ENCODE measurements at places on chromosomes 12 and 14. TPM values are rescaled to one million over a fixed set of nuclear protein-coding genes. Genes with fewer than 3 reads are reported as not detected.

The PRKD1 gene
- total RNA-seq = not detected

The SERPINA9 gene
- total RNA-seq = not detected

GRCh38 chr12:48680861-48681260 is 1.2 kb downstream of the KANSL2 start:
- no peak for DNase-seq
- H3K4me1 ChIP-seq = peaks cover 40% of the 10 kb centered on the region
- H3K27ac ChIP-seq = peak overlapping the region; percentile 97
- peak overlapping the region; percentile 99 for H3K4me3 ChIP-seq
- H3K27me3 ChIP-seq = no peaks in the 10 kb centered on the region
- H3K36me3 ChIP-seq = peaks cover 33% of the 10 kb centered on the region

The ANG gene
- total RNA-seq = 1.5 TPM

The FSCB gene
- not detected for total RNA-seq

The PZP gene
- total RNA-seq = not detected

The SMIM41 gene
- total RNA-seq = not detected

GRCh38 chr12:116380108-116380507 is 102.6 kb upstream of the MED13L start:
- H3K27ac ChIP-seq = no peak overlapping the region
- peaks cover 3% of the 10 kb centered on the region for H3K27me3 ChIP-seq
- no peaks in the 10 kb centered on the region for H3K36me3 ChIP-seq
- no peak for DNase-seq
- H3K4me1 ChIP-seq = peaks cover 8% of the 10 kb centered on the region

The SPTB gene
- not detected for total RNA-seq

- peaks cover 10% of the 10 kb centered on the region for H3K27me3 ChIP-seq
Measured at GRCh38 chr12:46908936-46909635, 83.3 kb upstream of the SLC38A4 start.

GRCh38 chr12:4451694-4452093 is 6.1 kb upstream of the FGF6 start:
- peaks cover 4% of the 10 kb centered on the region for H3K4me1 ChIP-seq
- H3K27ac ChIP-seq = no peak overlapping the region
- H3K36me3 ChIP-seq = peaks cover 2% of the 10 kb centered on the region
- no peaks in the 10 kb centered on the region for H3K27me3 ChIP-seq
- H3K4me3 ChIP-seq = no peak overlapping the region
- DNase-seq = no peak

DNA sequence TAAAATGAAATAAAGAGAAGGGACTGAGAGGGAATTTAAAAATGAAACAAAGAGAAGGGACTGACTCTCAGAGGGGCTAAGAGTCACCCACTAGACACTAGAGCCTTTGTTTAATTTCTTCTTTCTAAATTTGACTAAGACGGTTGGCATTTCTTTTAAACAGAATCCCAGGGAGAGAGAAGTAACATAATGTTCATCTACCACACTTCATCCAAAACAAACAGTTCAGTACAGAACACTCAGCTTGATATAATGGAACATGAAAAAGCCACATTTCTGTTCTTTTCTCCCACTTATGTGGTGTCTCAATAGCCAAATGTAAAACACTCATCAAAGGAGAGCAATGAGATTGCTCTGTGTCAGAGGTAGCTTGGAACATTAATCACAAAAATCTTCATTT is 10.1 kb upstream of the NT5DC3 start:
- H3K4me1 ChIP-seq = no peaks in the 10 kb centered on the region
- peaks cover 3% of the 10 kb centered on the region for H3K27me3 ChIP-seq
- no peaks in the 10 kb centered on the region for H3K36me3 ChIP-seq

The HRK gene
- total RNA-seq = not detected

DNA sequence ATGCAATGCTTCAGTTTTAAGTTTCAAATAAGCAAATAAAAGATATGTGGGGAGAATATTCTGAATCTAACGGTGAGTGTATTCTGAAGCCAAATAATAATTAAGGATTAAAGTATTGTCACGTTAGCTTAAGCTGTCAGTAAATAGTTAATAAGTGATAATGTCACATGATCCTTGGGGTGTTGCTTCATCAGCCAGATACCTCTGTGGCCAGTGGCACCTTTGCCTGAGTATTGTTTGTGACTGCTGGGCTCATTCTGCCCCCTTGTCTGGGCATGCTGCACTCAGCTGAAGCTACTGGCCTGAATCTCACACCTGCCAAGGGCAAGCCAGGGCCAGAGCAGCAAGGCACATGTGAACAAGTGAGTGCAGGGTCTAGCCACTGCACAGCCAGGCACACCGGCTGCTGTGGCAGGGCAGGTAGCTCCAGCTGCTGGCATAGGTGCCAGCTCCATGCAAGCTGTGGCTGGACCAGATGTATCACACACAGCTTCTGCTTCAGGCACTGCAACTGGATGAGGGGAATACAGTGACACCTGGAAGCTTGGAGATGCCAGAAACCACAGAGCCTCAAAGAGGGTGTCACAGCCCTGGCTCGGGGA is 739.7 kb downstream of the SLC6A15 start:
- no peak overlapping the region for H3K4me3 ChIP-seq
- no peak for DNase-seq
- H3K4me1 ChIP-seq = no peaks in the 10 kb centered on the region
- no peaks in the 10 kb centered on the region for H3K27me3 ChIP-seq
- H3K27ac ChIP-seq = no peak overlapping the region

GRCh38 chr14:64114166-64114565 is 180.0 kb downstream of the ESR2 start:
- H3K27me3 ChIP-seq = no peaks in the 10 kb centered on the region
- peak overlapping the region; percentile 51 for H3K27ac ChIP-seq
- peaks cover 4% of the 10 kb centered on the region for H3K4me1 ChIP-seq
- H3K36me3 ChIP-seq = peaks cover 17% of the 10 kb centered on the region

GRCh38 chr12:56385873-56386272 is 23.2 kb upstream of the APOF start:
- H3K36me3 ChIP-seq = no peaks in the 10 kb centered on the region
- peaks cover 3% of the 10 kb centered on the region for H3K27me3 ChIP-seq
- DNase-seq = no peak
- H3K27ac ChIP-seq = no peak overlapping the region
- no peaks in the 10 kb centered on the region for H3K4me1 ChIP-seq

Data from activated naive CD8-positive, alpha-beta T cell treated with anti-CD3 and anti-CD28 coated beads, Interleukin-2, amount 10 ng/mL, durations not matched to agents 7 days and 5 days (primary cell).